NCI-H1694 treated with DMSO at 0.1 percent for 48 hours (cell line): ENCODE measurements at places on chromosomes 4 and X.

- DNase-seq, result no peak
Observed at GRCh38 chrX:40149286-40150175, 51.8 kb upstream of the BCOR start.

DNA sequence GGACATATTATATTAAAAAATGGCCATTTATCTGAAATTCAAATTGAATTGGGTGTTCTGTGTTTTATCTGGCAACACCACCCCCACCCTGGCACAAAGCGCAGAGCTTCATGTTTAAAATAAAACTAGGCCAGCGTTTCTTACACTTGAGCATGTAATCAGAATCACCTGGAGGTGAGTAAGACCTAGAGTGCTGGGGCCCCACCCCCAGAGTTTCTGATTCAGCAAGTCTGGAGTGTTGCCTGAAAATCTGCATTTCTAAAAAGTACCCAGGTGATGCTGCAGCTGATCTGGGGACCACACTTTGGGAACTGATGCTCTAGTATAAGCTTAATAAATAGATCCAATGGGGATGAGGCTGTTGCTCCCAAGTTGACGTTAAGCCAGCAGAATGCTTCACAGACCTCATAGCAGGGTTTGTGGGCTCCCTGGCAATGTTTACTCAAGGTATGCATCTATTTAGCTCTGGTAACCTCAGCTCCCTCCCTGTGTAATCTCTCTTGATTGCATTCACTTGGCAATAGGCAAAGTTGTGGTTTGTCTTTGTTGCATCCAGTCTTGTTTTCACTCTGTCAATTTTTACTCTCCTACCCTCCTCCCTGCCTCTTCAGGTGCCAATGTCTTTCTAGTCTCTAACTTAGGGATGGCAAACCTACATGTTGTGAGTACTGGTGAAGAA, 99.8 kb upstream of the TEX13D start:
- DNase-seq, result no peak

DNA sequence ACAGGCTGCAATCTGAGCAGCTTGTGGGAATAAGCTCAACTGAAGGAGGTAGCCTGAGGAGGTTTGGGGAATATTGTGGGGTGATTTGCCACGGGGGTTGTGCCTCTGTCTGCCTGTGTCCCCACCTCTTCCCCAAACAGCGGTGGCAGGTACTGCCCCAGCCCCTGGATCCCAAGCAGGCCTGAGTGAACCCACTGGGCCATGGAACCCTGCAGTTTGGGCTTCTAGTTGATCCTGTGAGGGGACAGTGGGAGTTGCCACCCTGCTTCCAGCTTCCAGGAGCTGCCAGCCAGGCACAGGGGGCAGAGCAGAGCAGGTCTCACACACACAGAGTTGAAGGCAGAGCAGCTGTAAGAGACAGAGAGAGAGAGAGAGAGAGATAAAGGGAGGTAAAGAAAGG, 97.4 kb downstream of the PJA1 start:
- DNase-seq, result no peak

GRCh38 chr4:152460488-152460887, 75.4 kb downstream of the FBXW7 start:
- no peak for DNase-seq

- DNase-seq, result no peak
Observed at GRCh38 chrX:2145692-2146367, 354.9 kb downstream of the DHRSX start.

- no peak for DNase-seq
Observed at GRCh38 chr4:150009533-150009932, 68.7 kb upstream of the DCLK2 start.

DNA sequence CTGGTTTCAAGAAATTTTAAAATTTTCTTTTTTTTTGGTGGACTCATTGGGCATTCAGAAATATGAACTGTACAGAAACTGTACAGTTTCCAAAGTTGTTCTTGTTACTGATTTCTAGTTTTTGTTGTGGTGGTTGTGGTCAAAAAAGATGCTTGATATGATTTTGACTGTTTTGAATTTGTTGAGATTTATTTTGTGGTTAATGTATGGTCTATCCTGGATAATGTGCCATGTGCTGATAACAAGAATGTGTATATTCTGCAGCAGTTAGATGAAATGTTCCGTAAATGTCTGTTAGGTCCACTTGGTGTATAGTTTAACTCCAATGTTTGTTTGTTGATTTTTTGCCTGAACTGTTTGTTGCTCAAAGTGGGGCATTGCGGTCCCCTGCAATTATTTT, 127.6 kb upstream of the NUDT6 start:
- DNase-seq, result no peak

DNA sequence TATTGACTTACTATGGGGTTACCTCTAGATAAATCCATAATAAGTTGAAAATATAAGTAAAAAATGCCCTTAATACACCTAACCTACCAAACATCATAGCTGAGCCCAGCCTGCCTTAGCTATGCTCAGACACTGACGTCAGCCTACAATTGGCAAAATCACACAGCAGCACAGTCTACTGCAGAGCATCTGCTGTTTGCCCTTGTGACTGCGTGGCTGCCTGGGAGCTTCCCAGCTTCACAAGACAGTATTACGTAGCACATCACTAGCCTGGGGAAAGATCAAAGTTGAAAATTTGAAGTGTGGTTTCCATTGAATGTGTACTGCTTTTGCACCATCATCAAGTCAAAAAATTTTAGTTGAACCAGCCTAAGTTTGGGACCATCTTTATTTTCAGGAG, 8.8 kb downstream of the HTT-AS start:
- DNase-seq, result no peak

DNA sequence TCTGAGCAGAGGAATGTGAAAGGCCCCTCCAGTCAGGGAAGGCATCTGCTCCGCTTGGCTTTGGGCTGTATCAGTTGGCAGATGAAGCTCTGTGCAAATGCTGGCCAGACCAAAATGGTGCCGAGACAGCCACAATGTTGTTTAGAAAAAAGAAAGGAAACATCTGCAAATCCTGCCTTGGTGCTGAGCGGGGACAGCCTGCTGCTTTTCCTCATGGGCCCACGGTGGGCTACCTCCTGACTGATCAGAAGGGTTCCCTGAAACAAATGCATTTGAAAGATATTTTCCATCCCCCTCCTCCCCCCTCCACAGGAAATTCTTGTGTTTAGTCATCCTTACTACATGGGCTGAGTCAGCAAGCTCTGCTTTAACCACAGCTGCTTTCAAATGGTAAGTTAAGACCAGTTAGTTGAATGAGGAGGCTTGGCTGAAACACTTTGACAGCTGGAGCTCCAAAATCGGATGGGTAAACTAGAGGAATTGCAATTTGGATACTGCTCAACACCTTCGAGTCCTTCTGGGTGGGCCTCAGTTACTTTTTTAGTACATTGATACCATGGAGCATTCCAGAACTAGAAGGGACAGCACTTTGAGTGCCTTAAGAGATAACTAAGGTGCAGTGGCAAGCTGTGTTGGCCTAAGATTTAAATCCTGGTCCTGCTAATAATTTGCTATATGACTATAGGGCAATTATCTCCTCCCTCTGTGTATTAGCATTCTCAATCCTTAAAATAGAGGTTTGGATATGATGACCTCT, 36.0 kb downstream of the PLAC1 start:
- DNase-seq, result peak; percentile 34

DNA sequence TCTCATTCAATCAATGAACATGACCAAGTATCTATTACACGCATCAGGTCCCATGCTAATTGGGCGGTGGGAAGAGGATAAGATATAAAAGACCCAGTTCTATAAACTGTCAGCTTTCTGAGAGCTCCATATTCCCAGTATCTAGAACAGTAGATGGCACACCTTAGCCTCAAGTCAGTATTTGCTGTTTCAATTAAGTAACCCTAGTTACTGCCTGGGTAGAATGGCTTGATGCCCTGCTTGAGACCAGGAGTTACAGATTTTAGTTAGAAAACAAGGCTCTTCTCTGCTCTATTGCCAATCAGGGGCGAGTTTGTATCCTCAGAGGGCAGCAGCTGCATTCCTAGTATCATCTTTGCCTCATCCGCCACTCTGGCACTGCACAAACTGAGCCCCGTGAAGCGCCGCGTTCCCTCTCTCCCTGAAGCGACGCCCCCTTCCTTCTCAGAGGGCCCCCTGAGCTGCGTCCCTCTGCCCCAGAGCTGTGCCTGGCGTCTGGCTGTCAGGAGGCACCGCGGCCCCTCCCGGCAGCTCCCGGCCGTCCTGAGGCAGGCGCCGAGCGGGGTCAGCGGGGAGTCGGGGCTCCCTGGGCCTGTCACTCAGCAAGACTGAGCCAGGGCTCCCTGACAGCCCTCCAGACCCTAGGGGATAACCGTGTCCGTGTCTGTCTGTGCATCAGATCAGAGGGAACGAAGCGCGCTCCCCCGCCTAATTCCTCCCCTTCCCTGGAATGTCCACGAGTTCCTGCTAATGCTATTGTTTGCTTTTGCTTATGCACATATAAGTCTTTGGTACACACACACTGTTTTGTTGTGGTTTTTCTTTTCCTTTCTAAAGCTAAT, 212.4 kb upstream of the TTC29 start:
- no peak for DNase-seq

DNA sequence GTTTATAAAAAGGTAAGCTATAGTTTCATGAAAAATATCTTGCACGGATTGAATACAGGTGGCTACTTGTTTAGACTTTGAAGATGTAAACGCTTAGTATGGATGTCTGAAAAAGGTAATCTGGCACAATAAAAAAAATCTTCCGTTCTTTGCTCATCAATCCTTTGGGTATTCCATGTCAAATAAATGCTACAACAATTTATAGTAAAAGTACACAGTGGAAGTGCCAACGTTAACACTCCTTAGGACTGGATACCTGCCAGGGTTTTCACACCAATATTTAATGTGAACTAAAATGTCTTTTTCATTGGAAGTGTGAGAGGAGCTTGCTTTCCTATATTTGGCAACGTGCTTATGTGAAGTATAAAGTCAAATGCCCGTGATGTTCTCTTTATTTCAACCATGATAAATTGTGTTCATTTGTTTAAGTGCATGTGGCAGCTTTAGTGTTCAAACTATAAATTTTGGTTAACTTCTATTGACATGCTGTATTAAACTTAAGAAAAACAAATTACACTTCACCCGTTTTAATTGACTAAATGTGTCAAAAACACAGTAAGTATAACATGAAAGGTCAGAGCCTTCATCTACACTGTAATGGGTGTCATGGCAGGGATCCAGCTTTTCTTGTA, 121.7 kb upstream of the HAND2 start:
- DNase-seq, result no peak

GRCh38 chr4:96524311-96524875, 684.5 kb downstream of the PDHA2 start:
- DNase-seq, result no peak

DNA sequence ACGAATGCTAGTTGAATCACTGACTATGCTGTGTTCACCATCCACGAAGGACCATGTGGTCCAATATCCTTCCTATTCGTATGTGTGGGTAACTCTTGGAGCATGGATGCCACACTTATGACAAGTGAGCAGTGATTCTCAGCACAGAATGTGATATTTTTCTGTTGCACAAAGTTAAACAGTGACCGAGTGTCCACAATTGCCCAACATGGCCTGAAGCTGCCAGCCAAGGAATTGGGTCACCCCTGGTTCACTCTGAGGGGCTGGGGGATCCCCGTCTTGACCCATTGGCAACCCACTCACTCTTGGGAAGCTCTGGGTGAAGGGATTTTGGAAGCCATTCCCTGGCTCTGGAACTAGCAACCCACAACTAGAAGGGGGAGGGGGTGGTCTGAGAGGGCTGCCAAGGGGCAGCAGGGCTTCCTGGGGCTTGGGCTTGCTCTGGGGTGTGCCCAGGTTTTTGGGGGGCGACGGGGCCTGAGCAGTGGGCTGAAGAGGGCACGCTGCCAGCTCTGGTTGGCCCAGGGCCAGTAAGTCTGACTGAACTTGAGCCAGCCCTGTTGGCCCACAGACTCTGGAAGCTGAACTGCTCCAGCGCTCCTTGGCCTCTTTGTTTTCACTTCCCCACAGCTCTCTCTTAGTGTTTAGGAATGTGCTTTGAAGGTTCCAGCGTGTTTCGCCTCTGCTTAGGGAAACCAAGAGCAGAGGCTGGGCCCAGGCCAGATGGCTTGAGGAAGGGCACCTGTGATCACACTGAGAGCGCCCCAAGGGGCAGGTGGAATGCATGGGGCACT, 43.1 kb upstream of the BCOR start:
- DNase-seq, result no peak

DNA sequence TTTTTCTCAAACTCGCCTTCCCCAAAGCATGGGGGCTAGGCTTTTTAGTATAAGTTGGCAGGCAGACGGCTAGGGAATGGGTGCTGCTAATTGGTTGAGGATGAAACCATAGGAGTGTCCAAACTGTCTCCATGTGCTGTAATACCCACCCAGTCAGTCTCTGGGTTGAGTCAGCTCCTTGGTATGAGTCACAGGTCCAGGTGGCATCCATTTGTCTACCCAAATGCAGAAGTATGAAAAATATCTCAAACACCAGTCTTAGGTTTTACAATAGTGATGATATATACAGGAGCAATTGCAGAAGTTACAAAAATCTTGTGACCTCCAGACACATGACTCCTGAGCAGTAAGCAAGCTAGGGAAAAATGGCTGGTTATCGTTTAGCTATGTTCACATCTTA, 27.4 kb upstream of the CCSER1 start:
- no peak for DNase-seq

- no peak for DNase-seq
Observed at GRCh38 chrX:34404386-34405070, 252.6 kb downstream of the TMEM47 start.

DNA sequence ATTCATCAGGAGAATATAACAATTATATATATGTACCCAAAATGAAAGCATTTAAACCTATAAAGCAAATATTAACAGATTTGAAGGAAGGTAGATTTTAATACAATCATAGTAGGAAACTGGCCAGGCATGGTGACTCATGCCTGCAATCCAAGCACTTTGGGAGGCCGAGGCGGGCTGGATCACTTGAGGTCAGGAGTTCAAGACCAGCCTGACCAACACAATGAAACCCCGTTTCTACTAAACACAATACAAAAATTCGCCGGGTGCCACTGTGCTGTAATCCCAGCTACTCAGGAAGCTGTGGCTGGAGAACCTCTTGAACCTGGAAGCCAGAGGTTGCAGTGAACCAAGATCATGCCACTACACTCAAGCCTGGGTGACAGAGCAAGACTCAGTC, 118.3 kb downstream of the KCNIP4 start:
- DNase-seq, result no peak

- no peak for DNase-seq
Observed at GRCh38 chrX:12443534-12444098, 305.3 kb downstream of the FRMPD4 start.

DNA sequence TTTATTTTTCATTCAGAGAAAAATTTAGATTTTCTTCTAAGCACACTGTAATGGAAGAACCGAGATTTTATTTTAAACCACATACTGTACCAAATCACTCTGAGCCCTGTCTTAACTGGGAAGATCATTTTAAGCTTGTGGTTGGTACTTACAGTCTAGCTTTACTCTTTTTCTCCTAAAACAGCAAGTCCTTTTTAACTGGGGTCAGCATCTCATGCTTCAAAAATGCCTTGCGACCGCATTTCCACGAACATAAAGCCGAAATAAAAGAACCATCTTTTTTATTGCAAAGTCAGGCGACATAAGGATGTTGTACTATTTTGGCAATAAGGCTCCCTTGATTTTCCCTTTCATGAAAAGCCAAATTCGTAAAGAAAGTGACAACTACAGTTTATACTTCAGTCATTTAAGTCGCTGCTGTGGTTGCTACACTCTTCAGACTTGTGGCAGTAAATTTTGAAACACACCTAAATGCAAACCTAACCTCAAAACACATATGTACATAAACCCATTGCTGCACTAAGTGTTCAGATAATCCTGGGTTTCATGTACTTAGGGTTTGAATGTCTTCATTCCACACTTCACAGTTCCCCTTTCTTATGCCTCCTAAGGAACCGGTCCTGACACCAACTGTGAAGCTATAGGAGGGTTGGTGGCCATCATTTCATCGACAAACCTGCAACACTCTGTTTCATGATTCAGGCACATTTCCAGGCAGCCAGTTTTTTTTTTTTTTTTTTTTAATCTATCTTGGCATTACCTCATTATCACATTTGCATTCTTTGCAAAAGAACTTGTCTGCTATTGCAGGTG, 3.0 kb downstream of the STOX2 start:
- no peak for DNase-seq
